ENCODE measurements at places on chromosomes 6 and 20.

GRCh38 chr6:27720607-27721580, 191.3 kb downstream of the OR2B2 start:
- no peak for DNase-seq

DNA sequence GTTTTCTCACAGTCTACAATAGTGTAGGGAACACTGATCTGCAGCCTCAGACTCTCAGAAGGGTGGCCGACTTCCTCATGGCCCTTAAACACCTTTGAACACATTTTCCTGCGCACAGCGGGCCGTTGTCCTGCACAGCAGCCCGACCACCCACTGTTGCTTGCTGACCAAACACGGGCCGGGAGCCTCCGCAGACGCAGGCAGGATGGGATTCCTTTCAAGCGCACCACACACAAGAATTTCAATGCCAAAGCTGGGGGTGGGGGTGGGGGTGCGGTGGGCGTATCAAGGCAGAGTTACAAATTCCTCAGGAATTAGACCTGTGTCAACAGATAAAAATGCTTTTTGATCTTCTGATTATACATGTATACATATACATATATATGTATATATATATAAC, 74.5 kb downstream of the HUS1B start:
- no peak for DNase-seq

DNA sequence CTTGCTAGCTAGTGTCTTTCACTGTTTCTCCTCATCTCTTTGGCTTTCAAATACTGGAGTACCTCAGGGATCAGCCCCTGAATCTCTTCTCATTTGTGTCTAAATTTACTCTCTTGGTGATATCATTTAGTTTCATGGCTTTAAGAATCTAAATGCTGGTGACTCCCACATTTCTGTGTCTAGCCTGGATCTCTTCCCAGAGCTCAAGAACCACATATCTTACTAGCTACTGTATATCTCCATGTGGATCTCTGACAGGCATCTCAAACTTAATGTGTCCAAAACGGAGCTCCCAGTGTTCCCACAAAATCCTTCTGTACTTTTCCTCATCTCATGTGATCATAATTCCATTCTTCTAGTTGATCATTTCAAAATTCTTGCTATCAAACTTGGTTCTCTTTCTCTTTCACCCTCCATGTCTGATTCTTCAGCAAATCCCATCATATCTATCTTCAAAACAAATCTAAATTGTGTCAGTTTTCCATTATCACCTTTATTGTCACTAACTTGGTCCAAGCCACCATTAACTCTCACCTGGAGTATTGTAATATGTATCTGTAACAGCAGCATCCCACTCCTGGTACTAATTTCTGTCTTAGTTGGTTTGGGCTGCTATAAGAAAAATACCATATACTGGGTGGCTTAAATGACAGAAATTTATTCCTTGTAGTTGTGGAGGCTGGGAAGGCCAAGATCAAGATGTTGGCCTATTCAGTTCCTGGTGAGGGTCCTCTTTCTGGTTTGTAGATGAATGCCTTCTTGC, 45.9 kb downstream of the CCDC170 start:
- no peak for DNase-seq

- peak; percentile 42 for DNase-seq
These were observed 4.1 kb upstream of the LY86 start for GRCh38 chr6:6584310-6585002.

DNA sequence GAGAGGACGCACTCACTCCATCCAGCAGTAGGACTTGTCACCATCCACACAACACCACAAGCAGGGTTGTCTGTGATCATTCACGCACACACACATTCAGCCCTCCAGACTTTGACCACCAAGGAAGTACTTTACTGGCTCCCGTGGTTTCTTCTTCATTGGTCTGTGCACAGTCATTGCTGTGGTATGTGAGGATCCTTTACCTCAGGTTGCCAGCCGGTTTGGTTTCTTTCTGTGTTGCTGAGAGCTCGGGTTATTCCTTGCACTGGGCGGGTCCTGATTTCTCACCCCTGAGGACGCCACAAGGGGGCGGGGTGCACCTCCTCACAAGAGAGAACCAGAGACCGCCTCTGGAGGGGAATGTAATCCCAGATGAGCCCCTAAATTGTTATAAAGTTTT, 11.2 kb downstream of the SLC35A1 start:
- DNase-seq, result peak; percentile 16

All from B cell (primary cell).